Dermis microvascular lymphatic vessel endothelial cell (primary cell): ENCODE measurements at places on chromosomes 2 and 18. TPM values are rescaled to one million over a fixed set of nuclear protein-coding genes. Genes with fewer than 3 reads are reported as not detected.

- no peak for DNase-seq
Measured at GRCh38 chr2:40201425-40201824, 250.5 kb downstream of the SLC8A1 start.

Gene VWC2L
- not detected in 2 replicates for total RNA-seq

GRCh38 chr2:74457549-74458131, 598 bp upstream of the WBP1 start:
- peak; percentile 69 for DNase-seq

DNA sequence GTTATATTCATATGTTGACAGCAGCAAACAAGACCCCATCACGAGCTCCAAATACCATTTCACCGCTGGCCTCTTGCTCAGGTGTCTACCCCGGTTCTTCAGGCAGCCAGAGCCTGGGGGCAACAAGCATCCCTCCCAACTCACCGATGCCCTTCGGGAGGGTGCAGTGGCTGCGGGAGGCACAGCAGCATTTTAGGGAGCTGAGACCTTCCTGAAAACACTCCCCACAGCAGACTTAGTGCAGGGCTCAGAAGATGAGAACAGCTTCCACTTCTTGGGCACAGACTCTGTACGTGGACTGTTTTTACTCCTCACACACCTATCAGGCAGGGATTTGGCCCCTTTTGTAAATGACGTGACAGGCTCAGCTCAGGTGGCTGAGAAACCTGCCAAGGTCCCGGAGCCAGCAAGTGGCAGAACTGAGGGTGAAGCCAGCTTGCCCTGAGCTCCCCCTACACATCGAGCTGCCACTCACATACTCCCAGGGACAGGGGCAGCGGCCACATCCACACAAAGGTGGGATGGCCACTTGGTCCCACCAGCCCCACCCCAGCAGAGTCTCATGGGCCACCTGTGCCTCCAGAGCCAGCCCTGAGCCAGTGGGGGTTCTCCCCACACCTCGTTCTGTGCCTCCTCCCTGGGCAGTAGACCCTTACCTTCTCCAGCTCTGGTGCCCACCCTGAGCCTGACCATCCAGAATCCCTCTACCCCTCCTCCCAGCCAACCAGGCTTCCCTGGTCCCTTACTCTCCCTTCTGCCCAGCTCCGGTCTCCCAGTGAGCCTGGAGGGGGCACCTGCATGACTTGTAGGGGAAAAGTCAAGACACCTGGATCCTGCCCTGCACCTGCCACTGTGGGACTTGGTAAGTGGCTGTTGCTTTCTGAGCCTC, 28.5 kb downstream of the CYP27C1 start:
- DNase-seq: no peak
